ENCODE measurements at places on chromosomes 7 and 10. TPM values are rescaled to one million over a fixed set of nuclear protein-coding genes. Genes with fewer than 3 reads are reported as not detected.

GRCh38 chr10:133032976-133033741, 54.6 kb upstream of the ADGRA1 start:
- no peak for DNase-seq

GRCh38 chr7:67907792-67908191, 911.2 kb downstream of the TYW1 start:
- DNase-seq, result no peak

DNA sequence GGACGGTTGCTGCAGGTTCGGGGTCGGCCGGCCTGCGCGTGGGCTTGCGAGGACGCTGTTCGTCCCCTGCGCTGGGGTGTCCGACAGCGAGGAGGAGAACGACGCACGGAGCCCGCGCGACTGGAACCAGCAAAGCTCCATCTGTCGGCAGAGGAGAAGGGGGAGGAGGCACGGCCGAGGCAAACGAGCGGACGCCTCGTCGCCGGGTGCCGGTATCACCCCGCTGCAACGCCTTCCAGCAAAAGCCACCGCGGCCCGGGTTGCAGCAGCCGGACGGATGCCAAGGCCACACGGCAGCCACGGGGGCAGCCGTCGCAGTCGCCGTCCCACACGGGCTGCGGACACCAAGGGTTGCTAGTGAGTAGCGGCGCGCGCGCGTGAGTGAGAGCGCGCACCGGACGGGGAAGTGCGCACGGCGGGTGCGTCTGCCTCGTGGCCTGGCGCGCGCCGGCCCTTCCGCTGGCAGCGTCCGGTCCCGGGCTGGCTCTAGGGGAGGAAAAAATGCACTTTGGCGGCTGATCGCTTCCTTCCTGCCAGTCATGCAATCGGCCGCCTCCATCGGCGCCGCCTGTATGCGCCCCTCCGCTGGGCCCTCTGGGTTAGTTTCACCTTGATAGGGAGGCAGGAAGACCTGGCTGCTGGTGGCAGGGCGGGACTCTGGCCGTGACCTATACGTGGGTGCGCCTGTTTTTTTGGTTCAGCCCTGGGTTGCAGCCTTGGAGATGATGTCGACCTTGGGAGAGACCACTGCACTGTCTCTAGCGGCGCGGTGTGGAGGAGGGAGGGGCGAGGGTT, 434 bp downstream of the STAMBPL1 start:
- peak; percentile 86 for DNase-seq

GRCh38 chr7:156236181-156236889, 404.2 kb upstream of the RNF32 start:
- DNase-seq, result no peak

- peak; percentile 43 for DNase-seq
Measured at GRCh38 chr7:47846138-47846836, 102.0 kb downstream of the PKD1L1 start.

DNA sequence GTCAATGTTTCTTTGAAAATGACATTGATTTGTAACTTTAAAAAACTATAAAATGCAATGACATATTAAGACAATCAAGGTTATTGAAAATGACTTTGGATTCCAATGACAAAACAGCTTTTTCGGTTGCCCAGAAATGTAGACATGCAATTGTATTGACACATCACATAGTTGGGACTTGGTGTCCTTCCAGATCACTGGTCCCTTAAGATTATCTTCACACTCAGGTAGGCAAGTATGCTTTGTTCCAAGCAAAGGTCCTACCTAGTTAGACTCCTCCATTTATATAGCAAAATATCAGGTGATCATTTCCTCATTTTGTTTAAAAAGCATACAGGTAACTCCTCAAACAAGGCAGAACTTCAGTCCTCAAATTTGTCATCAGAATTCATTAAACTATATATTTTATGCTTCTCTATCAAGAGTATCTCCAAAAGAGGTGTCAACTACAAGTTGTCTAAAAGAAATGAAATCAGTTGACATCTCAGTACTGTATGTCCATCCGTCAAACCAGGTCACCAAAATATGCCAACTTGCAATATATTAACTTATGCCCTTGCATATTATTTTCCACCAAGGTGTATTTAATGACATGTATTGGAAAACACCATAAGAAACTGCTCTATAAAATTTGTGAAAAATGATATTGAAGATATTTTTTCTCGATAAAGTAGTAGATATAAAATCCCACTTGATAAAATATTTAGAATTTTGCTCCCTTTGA, 64.6 kb downstream of the TSPAN12 start:
- DNase-seq, result no peak

- DNase-seq, result no peak
Measured at GRCh38 chr7:65979583-65980477, 2.2 kb downstream of the GUSB start.

PPP1R9A gene
- total RNA-seq, result 2.6 TPM

HMX2 gene
- total RNA-seq, result 1.3 TPM

NSMCE4A gene
- 86.0 TPM for total RNA-seq
